Hypothalamus (tissue), 51 donors: ENCODE measurements at places on chromosomes 4 and X.

DNA sequence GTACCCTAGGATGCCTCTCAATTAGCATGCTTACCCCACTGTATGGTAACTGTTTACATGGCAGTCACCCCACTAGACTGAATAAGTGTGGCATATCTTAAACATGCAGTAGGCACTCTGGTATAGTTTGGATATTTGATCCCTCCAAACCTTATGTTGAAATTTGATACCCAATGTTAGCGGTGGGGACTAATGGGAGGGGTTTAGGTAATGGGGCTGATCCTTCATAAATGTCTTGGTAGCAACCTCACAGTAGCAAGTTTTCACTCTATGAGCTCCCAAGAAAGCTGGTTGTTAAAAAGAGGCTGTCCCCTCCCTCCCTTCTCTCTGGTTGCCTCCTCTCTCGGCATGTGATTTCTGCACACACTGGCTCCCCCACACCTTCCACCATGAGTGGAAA lies 10.1 kb downstream of the TMEM150C start:
- no peak for DNase-seq

DNA sequence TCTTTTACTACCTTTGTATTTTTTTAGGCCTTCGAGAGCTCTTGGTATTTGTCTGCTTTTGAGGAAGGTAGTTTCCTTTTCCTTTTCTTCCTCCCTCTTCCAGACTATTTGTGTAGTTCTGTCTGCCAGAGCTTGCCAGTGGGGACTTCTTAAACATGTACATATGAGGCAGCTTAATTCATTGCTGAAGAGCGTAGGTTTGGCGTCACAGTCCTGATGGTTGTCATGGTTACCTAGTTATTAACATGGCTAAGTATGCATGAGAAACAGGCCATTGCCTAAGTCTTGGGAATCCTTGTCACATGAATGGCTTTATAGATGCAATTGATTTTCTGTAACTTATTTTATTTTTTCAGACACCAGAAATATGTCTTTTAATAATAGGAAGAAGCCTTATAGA lies 48.5 kb upstream of the ARMCX2 start:
- no peak for DNase-seq

DNA sequence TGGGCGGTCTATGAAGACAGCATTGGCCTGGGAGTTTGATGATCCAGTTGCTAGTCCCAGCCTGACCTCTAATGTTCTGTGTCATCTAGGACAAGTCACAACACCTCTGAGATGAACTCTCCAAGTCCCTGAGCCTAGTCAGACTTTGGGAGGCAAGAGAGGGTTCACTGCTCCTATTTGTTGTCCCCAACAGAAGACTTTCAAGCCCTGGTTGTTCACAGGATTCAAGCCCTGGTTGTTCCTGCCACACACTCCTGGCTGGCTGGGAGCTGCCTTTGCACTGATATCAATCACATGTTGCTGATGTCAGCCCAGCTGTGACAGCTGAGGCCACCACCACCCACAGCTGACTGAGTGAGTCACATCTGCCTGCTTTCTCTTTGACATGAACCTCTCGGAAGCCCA lies 253.2 kb upstream of the RASGEF1B start:
- peak; percentile 49 for DNase-seq

DNA sequence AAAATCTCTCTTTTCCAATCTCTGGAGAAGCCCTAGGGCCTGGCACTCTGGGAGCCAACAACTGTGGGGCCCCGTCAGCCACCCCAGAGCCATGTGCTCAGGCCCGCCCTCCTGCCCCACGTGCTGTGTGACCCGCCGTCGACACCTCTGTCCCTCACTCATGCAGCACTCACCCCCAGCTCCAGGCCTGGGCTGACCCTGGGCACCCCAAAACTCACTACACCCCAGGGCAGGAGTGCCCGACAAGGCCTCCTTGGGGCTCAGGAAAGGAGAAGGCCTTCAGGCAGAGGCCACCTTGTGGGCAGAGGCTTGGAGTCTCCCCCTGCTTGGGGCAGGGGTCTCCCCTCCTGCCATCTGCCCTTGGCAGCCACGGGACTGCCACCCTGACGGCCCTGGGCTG lies 5.7 kb downstream of the MYL5 start:
- DNase-seq: no peak

GRCh38 chrX:69090022-69090421 lies 75.2 kb downstream of the PJA1 start:
- DNase-seq: no peak

- no peak for DNase-seq
Measured at GRCh38 chrX:10821293-10821692, 200.9 kb upstream of the MID1 start.

DNA sequence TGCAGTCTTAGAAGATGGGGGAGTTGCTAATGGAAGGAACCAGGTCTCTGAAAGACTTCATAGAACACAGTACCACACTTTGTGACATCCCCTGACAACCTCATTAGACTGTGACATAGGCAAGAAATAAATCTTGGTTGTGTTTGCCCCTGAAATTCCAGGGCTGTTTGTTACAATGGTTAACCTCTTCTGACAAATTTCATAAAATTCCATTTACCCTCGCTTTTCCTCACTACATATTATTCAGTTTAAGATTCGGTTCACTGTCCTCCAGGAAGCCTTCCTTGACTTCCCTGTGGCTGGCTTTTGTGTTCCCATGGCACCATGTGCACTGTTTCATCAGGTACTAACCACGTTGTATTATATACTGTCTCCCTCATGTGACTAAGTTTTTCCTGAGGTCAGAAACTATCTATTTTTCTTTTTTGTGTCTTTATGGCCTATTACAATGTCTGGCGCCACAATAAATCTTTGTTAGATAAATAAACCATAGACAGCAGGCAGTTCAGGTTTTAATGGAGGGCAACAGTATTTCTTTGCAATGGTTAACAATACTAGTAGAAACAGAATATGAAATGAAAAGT lies 54.2 kb downstream of the ATXN3L start:
- DNase-seq: no peak

GRCh38 chr4:19329077-19329476 lies 922.6 kb upstream of the SLIT2 start:
- DNase-seq: no peak

GRCh38 chr4:153207567-153207966 lies 3.3 kb downstream of the TRIM2 start:
- DNase-seq: no peak

GRCh38 chrX:34218063-34218462 lies 85.9 kb upstream of the FAM47A start:
- no peak for DNase-seq

- no peak for DNase-seq
Measured at GRCh38 chr4:114444211-114444610, 154.4 kb upstream of the UGT8 start.

DNA sequence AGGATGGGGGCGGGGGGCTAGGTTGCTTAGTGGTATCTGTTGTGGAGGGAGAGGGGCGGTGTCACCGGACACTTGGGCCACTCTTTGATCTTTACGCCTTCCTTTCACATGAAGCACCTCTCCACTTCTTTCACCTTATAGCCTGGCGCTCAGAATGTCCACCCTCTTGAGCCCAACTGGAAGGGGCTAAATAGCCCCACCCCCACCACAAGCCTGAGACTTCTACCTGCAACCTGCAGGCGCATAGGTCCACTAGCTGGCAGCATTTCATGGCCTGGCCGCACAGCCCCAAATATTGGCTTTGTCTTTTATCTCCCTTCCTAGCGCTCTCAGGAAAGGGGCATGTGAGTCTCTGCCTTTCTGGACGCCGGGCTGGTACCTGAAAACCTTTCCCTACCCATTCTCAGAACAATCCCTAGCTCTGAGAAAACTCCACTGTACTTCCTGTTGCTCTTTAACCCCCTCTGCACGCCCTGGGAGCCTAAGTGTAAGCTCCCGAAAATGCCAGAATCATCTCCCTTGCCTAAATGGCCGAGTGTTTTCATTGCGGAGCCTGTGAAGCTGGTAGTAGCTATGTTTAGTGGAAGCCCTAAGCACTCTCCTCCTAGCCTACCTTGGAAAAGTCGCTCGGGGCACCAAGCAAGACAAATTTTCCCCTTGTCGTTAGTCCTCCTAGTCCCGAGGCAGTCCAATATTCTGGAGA lies 1.2 kb upstream of the TRPC5 start:
- DNase-seq: no peak

DNA sequence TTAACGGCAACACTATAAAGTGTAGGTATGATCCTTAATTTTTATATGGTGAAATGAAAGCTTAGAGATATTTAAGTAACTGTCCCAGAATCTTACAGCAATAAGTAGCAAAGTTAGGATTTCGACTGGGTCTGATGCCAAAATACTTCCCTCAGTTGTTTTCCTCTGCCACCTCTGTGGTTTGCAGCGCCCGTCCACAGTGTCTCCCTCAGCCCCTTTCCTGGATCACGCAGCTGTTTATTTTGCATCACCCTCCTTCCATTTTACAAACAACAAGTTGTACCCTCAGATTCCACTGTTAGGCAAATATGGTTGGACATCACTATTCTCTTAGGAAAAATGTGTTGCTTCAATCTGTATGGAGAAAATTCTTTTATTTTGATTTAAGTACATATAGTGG lies 56.1 kb downstream of the RAPGEF2 start:
- no peak for DNase-seq

DNA sequence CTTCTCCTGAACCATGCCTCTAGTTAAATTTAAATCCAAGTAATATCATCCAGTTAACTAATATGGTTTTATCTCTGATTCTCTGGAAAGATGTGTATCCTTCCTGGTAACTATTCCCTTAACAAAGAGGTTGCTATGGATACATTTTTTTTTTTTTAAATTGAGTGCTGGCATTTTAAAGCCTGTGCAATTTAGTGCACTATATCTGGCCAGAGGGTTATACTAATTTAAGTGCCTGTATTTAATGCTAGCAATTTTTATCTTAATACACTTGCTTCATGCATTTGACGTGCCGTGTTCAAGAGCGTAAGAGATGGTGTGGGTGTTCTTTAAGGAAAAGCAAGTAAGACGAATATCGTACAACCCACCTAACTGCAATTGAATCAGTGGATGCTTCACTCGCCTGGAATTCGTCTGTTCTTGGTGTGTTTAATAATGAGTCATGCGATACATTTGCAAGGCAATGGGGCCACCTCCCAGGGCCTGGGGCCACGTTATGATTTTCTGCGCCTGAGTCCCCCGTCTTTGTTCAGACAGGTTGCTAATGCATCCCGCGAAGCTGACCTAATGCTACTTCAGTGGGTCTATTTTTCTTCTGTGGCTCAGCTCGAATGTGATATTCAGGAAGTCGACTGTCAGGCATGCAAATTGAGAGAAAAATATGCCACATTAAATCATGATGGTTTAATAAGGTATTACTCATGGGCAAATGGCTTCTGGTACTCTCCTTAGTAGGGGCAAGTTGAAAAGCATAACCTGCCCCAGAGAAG lies 14.2 kb upstream of the MID1 start:
- DNase-seq: no peak

GRCh38 chr4:25984266-25984665 lies 70.2 kb downstream of the SMIM20 start:
- no peak for DNase-seq

- DNase-seq: no peak
Measured at GRCh38 chrX:24332878-24333277, 19.0 kb upstream of the SUPT20HL2 start.

- no peak for DNase-seq
Measured at GRCh38 chr4:108087293-108087967, 81.3 kb downstream of the LEF1 start.

GRCh38 chr4:113071274-113071673 lies 21.8 kb downstream of the ANK2 start:
- no peak for DNase-seq

DNA sequence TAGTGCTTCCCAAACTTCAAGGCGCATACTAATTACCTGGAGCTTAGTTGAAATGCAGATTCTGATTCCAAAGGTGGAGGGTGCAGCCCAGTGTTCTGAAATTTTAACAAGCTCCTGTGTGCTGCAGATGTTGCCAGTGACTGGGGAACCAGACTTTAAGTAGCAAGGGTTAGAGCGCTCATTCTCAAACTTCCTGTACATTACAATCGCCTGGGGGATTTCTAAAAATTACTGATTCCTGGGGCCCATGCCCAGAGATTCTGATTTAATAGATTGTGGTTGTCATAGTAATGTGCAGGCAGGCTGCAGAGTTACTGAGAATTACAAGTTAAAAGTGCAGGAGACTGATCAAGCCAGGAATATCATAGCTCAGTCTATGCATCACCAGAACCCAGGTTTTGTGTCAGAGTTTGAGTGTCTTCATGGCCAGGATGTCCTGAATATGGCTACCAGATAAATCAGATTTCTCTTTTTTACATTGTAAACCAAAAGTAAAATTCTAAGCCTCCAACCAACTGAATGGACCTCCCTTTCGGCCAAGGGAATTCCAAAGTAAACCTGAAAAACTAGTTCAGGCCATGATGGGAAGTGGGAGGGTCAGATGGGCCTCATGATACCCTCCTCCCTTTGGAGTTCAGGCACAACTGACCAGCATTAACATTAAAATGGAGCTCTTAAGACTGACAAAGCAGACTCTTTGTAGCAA lies 121.6 kb downstream of the ATXN3L start:
- no peak for DNase-seq

- DNase-seq: no peak
Measured at GRCh38 chr4:7699031-7699430, 240.6 kb downstream of the AFAP1 start.

DNA sequence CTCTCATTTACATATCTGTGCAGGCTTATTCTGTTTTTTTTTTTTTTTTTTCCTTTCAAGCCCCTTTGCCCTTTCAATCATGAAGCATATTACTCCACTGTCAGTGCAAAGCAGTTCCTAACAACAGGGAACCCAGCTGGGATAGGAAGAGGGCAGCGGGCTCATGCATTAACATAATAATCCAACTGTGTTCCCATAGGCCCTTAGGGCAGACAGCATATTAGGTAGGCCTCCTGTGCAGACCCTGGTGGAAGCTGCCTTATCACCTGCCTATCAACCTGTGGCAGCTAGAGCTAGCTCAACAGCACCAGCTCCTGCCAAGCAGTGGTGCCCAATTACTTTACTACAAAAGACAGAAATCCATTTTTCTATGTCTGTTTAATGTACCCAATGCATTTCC lies 49.3 kb downstream of the SLC10A7 start:
- no peak for DNase-seq

- no peak for DNase-seq
Measured at GRCh38 chr4:76712564-76712963, 185.4 kb downstream of the SOWAHB start.

- DNase-seq: no peak
Measured at GRCh38 chrX:16119353-16120220, 3.8 kb upstream of the GRPR start.

- no peak for DNase-seq
Measured at GRCh38 chr4:150139297-150139865, 61.1 kb downstream of the DCLK2 start.

GRCh38 chr4:164614999-164615398 lies 138.9 kb upstream of the SMIM31 start:
- DNase-seq: no peak

GRCh38 chr4:140829825-140830224 lies 73.6 kb upstream of the TBC1D9 start:
- DNase-seq: no peak

- no peak for DNase-seq
Measured at GRCh38 chrX:124257924-124258702, 74.3 kb upstream of the TEX13D start.
